Stimulated activated CD4-positive, alpha-beta T cell treated with anti-CD3 and anti-CD28 coated beads, Interleukin-15, amount 100 ng/mL, for 1 hour (primary cell): ENCODE measurements at places on chromosomes 5 and 9.

GRCh38 chr5:1180841-1181271 lies 20.5 kb upstream of the SLC6A19 start:
- no peak for DNase-seq

GRCh38 chr5:63055421-63055820 lies 476.8 kb downstream of the LRRC70 start:
- DNase-seq, result no peak

DNA sequence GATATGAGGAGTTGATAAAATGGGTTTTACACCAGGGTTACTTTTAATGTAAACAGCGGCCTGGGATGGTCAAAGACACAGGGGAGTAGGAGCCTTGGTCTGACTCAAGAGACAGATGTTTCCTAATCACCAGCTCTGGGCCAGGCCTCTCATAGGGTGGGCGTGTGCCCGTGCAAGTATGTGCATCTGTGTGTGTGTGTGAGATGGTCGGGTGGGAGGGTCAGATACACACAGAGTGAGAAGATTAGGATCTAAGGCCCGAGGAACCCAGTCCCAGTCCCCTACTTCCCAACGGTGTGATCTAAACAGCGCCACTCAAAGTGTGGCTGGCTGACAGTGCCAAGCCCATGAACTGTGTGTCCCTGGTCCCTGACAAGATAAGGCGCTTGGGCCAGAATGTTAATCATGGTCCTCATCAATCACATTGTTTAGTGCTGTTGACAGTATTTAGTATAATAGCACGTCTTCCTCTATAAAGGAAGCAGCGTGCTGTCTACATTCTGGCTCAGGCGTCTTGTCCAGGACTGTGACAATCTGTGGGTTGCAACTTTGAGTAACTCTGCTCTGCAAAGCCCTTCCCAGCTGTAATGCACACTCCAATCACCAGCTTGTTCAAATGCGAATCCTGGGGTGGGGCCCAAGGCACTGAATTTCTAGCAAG lies 173.7 kb downstream of the DAB2IP start:
- DNase-seq, result no peak

DNA sequence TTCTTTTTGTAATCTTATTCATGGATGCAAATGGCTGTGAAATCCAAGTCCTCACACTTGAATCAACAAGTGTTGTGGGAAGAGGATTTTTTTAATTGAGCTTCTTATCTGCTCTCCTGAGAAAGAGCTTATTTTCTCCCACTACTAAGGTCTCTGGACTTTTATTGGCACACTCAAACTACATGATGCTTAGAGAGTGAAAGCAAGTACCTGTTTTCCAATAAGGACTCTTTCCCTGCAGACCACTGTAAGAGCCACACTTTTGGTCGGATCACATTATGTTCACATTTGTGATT lies 546.4 kb upstream of the ARRDC3 start:
- no peak for DNase-seq

DNA sequence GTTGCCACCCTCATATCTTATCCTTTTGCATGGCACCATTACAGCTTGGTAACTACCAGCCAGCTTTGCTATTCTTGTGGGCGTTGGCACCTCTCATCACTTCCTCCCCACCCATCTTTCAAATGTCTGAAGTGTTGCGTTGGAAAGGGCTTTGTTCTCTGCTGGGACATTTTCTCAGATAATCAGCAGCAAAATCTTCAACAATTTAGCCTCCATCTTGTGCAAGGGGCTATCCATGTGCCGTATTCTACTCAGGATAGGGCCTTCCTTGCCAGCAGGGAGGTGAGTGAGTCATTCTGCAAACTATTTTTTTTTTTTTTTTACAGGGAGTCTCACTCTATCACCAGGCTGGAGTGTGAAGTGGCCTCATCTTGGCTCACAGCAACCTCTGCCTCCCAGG lies 62.1 kb upstream of the NUDT12 start:
- no peak for DNase-seq

GRCh38 chr5:132293066-132293991 lies 865 bp upstream of the SLC22A4 start:
- no peak for DNase-seq

GRCh38 chr9:114316605-114317230 lies 6.2 kb upstream of the ORM1 start:
- DNase-seq, result no peak

- no peak for DNase-seq
Observed at GRCh38 chr5:147568710-147569406, 59.0 kb upstream of the DPYSL3 start.

DNA sequence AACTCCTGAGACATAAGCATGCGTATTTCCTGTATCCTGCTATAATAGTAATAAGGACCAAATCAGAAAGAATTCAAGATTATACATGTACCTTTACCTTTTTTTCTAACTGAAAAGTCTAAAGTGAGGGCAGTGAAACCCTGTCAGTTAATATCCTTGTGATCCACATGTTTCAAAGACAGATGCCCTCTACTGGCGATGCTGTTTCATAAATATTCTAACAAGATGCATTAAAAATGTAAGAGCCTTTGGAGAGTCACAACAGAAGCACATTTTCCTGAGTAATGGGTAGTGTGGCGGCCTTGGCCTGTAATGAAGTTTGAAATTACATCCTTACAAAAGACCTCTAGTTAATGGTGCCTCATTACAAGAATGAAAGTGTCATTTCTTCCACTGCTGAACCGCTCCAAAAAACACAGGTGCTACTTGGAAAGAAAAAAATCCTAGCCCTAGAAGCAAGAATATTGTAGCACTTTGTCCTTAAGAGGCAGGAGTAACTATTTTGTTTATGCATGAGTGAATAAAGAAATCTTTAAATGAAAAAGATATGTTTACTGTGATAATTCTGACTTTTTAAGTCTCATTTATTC lies 232.6 kb downstream of the EPB41L4A start:
- no peak for DNase-seq

GRCh38 chr9:137348769-137349470 lies 46.8 kb upstream of the NRARP start:
- no peak for DNase-seq

DNA sequence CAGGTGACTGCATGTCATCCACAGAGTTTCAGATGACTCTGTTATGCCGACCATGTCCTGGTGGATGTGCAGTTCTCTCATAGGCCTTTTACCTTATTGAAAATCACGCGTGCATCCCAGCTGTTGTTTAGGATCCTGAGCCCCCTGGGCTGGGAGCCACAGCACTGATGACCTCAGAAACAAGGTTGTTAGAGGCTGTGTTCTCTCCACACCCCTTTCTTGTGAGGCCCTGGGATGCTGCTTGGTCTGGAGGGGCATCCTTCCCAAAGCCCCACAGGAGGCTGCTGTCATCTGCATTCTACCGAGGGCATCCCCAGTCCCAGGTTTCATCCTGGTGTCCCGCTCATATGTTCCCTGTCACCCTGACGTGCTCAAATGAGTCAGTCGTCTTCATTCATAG lies 76.5 kb upstream of the IRX4 start:
- no peak for DNase-seq

- DNase-seq, result no peak
Observed at GRCh38 chr5:126031989-126032716, 391.1 kb upstream of the GRAMD2B start.

DNA sequence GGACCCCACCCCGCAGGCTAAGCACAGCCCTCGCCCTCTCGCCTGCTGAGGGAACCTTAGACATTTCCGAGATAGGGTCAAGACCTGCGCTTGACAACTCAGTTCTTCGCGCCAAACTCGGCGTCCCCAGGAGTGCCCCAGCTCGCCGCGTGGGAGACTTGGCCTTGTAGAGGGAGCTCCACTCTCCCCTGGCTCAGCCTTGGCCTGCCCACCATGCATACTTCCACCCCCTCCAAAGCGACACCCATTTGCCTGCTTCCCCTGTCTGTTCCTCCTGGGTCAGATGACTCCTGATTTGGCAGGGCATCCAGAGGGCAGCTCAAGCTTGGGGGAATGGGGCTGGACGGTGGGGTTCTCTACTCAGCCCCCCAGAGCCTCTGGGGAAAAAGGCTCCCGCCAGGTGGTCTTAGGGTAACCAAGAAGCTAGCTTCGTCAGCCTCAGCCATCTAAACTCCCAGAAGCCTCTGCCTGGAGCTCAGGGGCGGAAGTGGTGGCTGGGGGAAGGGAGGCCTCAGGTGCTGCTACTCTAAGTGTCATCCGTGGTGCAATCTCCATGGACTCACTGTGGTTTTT lies 560 bp downstream of the DOCK2 start:
- DNase-seq, result peak; percentile 53

DNA sequence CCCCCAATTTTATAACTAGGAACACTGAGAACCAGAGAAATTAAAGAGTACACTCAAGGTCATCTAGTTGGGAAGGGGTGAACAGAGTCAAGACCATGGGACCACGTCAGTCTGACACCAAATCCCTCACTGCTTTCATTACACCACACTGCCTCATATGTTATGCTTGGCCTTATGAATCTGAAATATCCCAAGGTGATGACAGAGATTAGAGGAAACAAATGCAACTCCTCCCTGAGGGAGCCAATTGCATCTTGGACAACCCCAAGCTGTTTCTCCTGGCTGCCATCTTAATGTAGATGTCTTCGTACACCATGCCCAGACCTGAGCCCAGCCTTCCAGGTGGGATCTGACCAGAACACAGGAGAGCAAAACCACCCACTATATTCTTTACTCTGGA lies 60.6 kb upstream of the ABCA1 start:
- no peak for DNase-seq

- DNase-seq, result no peak
Observed at GRCh38 chr5:81202655-81203054, 30.5 kb upstream of the CKMT2 start.

GRCh38 chr5:9441610-9442009 lies 104.3 kb downstream of the SEMA5A start:
- DNase-seq, result no peak

- no peak for DNase-seq
Observed at GRCh38 chr5:137344723-137345322, 154.3 kb downstream of the SPOCK1 start.

- no peak for DNase-seq
Observed at GRCh38 chr9:106843371-106843770, 19.6 kb upstream of the ZNF462 start.

GRCh38 chr9:92349771-92350739 lies 24.3 kb downstream of the CENPP start:
- no peak for DNase-seq

DNA sequence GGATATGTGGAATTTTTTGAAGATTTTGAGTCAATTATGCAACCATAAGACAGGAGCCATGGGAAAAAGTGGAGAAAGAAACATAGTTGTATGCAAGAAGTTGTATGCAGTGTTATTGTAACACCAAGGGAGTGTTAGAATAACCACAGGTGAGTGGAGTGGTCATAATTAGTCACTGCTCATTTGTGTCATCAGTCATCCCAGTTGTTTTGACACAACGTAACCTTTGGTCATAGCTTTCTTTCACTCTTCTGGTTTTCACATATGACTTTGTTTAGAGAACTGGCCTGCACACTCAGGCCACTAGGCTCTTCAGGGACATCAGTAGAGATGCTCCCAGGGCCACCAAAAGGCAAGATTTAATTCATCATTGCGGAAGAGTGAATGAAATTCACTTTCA lies 158.7 kb upstream of the HMHB1 start:
- no peak for DNase-seq

DNA sequence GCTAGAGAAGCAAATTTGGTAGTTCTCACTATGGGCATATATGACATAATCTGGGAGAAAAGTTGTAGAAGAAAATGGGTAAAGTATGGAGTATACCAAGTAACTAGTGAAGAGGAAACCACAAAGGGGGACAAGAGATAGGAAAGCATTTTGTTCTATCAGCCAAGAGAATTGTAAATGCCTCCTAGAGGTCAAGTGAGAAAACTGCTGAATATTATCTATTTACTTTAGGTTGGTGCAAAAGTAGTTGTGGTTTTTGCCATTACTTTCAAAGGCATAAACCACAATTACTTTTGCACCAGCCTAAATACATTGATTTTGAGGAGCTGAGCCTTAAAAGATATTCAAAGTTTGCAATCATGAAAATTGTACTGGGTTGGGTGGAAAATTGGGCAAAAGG lies 126.7 kb upstream of the GRHPR start:
- no peak for DNase-seq

- DNase-seq, result no peak
Observed at GRCh38 chr5:83965441-83965840, 244.8 kb upstream of the HAPLN1 start.

- no peak for DNase-seq
Observed at GRCh38 chr5:172540099-172540870, 86.0 kb upstream of the SH3PXD2B start.

- DNase-seq, result no peak
Observed at GRCh38 chr5:101580591-101580990, 677.5 kb upstream of the ST8SIA4 start.

GRCh38 chr5:178383919-178384815 lies 151.6 kb upstream of the PHYKPL start:
- DNase-seq, result no peak

GRCh38 chr5:179270581-179271427 lies 74.5 kb downstream of the ADAMTS2 start:
- no peak for DNase-seq

- DNase-seq, result no peak
Observed at GRCh38 chr5:26948921-26949320, 89.5 kb downstream of the CDH9 start.
